ENCODE measurements at places on chromosomes 3 and 15.

DNA sequence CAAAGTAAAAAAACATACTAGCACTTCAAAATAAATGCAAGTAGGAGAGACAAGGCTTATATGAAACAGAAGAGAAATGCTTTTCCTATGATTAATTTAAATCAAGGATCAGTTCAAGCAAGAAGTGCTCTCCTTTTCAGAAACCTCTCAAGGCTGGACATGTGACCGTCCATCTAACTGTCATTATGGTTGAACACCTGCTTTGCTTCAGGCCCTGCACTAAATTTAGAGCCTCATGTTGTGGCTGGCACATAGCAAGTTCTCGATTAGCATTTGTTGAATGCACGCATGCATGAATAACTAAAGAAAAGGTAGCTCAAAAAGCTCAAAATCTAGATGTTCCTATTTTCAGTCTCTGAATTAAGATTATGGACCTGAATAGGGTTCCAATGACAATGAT lies 82.0 kb downstream of the SV2B start:
- no peak for DNase-seq

DNA sequence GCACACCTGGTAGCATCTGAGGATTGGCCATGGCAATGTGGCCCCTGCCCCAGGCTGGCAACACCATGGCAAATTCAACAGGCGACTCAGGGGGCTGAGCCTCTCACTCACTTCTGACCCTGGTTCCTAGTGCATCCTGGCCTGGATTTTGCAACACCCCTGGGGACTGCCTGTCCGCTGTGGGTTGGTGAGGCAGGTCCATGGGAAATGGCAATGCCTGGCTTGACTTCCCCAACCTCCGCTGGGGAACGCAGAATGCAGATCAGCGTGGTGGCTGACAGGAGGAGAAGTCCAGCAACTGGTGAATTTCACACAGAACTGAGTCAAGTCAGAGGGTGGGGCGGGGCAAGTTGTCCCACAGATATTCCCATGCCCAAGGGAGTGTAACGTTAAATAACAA lies 3.9 kb upstream of the PSTPIP1 start:
- no peak for DNase-seq

DNA sequence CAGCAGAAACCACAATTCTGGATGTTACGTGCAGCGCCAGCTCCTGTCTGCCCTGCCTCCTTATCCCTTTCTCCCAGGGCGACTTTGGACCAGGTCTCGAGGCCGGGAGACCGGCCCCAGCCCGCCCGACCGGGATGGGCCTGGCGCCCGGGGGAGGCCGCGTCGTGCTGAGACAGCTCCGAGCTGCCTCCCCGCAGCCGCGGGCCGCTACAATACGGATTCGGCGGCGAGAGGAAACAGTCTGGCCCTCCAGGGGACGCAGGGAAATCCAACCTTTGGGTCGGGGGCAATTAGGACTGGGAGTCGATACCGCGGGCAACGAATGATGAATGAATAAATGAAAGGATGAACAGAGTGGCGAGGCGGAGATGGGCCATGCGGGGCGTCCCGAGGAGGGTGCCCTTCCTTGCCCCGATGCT lies 537 bp downstream of the GRAMD2A start:
- DNase-seq, result no peak

- DNase-seq, result no peak
These were observed 646.0 kb downstream of the TUSC7 start for GRCh38 chr3:117355566-117355965.

DNA sequence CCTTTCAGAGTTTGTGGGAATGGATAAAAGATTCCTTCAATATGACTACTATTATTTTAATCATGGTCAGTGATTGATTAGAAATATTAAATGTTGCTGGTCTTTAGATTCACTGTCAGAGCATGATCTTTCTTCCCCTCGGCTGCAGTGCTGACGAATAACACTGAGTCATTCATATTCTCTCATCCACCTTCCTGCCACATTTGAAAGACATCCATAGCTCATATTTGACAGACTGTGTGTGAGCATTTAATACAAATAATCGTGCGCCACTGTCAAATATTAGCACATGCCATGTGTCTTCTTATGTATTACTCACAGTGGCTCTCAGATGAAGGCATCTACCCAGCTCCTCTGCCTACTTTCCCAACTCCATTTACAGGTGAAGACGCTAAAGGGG lies 476.5 kb upstream of the TPRG1 start:
- no peak for DNase-seq

DNA sequence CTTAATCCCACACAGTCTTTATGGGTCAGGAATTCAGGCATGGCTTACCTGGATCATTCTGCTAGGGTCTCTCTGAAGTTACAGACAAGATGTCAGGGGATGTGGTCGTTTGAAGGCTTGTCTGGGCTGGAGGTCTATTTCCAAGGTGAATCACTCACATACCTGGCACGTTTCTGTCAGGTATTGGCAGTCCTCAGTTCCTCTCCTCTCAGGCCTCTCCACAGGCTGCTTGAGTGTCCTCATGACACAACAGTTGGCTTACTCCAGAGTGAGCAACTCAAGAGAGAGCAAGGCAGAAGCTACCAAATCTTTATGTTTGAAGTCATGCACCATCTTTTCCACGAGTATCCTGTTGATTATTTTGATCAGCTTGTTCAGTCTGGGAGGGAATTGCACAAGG lies 43.9 kb upstream of the PARP14 start:
- no peak for DNase-seq

- DNase-seq, result no peak
These were observed 263.8 kb downstream of the FEZF2 start for GRCh38 chr3:62109534-62109933.

GRCh38 chr3:159455741-159456181 lies 532.9 kb upstream of the IL12A start:
- no peak for DNase-seq

DNA sequence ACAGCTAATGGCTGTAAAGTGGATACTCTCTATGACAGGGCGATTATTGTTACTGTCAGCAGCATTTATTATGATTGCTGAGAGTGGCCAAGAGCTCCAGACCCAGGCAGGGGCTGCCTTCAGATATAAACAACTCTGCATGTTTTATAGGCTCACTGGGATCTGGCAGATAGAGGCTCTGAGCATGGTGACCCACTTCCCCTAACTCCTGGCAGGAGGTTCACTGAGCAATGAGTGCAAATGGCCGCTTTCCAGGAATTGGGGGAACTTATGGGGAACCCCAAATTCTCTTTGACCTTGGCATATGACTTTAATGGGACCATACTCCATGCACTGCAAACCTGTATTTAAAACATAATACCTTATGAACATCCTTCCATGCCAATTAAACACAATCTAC lies 59.0 kb downstream of the SCN5A start:
- DNase-seq, result no peak

DNA sequence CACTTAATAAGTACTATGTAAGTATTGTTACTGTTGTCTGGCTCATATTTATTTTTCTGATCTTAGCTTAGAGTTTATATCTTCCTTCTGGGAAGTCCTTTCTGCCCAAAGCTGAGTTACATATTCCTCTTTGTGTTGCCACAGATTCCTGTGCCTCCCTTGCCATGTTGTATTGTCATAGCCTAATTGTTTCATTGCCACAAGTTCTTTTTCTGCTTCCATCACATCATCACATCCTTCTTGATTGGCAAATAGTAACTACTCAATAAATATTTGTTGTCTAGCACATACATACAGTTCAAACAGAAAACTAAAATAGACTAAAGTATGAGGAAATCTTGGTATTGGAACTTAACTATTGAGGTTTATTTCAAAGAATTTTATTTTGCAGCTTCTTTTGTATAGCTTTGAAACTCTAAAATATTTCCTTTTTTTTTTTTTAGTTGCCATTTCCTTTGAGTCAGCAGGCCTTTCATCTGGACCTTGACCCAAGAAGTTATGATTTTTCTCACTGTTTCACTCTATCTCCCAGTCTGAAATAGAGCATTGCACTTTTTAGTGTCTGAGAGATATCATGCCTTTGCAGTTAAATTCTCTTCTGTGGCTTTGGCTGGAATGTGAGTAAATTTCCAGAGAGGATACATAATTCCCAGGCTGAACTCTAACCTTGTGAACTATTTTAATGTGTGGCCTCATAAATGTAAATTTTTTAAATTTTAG lies 98.2 kb downstream of the ZNF609 start:
- DNase-seq, result no peak

- no peak for DNase-seq
These were observed 799.3 kb downstream of the DIPK2A start for GRCh38 chr3:144770915-144771351.

DNA sequence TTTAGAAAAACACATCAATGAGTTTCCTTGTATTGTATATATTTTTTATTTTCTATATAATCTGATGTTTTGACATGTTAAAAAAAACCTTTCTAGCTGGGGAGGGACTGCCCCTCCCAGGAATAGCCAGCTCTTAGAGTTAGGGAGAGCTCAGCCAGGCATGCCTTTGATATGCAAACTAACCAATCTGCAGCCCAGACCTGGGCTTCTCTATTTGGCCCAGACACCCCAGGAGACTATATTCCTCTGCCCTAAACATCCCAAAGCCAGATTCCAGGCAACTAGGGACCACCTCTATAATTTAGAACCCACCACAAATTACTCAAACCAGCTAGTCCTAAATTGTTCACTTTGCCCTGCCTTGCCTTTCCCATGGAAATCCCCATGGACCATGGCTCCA lies 390.9 kb upstream of the ADAMTS9 start:
- no peak for DNase-seq

DNA sequence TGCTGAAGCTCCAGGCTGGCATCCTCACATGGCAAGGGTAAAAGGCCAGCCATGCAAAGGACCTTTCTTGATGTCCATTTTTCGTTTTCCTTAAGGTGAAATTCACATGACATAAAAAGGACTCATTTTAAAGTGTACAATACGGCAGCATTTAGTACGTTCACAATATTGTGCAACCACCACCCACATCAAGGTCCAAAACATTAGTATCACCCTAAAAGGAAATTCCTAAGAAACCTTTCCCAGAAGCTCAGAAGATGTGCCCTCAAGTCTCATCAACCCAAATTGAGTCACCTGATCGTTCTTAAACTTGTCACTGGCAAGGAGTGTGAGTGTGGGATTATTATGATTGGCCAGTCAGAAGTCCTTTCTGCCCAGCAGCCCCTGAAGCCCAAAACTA lies 250.1 kb downstream of the TLE3 start:
- no peak for DNase-seq

DNA sequence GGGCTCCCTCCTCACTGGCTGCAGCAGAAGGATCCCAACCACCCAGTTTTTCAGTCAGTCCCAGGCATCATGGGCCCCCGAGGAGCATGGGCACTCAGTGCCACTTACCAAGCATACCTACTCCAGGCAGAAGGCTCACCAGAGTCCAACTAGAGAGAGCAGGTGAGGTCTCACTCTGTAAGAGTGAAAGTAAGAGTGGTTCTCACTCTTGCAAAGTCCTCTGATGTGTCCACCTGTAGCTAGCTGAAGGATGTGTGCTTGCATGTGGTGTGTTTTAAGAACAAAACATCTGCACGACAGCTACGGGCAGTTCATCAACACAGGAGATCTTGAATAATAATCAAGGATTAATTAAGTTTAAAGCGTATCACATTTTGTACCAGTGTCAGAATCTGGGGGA lies 49.7 kb downstream of the CCK start:
- DNase-seq, result no peak

GRCh38 chr3:117120014-117120413 lies 410.4 kb downstream of the TUSC7 start:
- no peak for DNase-seq

DNA sequence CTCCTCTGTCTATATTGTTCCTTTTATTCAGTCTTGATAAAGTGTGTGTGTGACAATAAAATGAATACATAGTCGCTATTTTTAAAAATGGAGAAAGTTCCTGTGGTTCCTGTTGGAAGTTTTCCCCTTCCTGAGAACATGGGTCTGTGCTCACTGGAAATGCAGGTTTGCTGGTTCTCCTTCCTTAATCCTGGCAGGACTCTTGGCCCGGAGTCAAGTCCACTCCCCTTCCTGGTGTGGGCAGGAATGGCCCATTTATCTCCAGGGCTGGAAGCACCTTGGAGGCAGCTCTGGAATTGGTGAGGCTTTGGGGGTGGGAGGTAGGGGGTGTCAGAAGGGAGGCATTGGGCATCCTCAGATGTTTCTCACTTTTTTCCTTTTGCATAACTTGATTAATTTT lies 30.1 kb downstream of the FOXL2 start:
- no peak for DNase-seq

GRCh38 chr3:120448756-120449155 lies 2.0 kb downstream of the FSTL1 start:
- DNase-seq, result no peak

GRCh38 chr15:77659350-77660321 lies 26.9 kb upstream of the LINGO1 start:
- DNase-seq, result no peak

GRCh38 chr15:98160236-98160635 lies 199.7 kb downstream of the ARRDC4 start:
- no peak for DNase-seq

DNA sequence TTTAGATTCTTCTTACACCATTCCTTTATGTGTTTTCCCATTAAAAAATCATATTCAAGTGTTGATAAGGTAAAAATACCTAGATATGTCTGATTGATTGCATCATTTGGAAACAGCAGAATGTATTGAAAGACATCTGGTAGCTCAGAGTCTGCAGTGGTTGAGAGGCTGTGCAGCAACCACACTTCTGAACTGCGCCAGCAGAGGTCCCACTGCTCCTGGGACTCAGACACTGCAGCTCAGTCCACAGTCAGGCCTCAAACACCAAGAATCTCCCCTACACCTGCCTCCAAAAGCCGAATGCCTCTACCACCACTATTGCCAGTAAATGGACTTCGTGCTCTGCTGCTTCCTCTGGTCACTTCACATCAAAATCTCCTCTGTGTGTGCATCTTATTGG lies 176.9 kb upstream of the LMCD1 start:
- DNase-seq, result peak; percentile 16

GRCh38 chr3:98172621-98173020 lies 6.1 kb downstream of the OR5H15 start:
- DNase-seq, result no peak

- DNase-seq, result no peak
These were observed 89.7 kb upstream of the GK5 start for GRCh38 chr3:142315083-142315482.

- no peak for DNase-seq
These were observed 526.4 kb downstream of the SOX2 start for GRCh38 chr3:182238126-182238525.

GRCh38 chr3:97131476-97131875 lies 317.1 kb downstream of the EPHA6 start:
- no peak for DNase-seq

- no peak for DNase-seq
These were observed 315.3 kb upstream of the UBE2E2 start for GRCh38 chr3:22887664-22888291.

DNA sequence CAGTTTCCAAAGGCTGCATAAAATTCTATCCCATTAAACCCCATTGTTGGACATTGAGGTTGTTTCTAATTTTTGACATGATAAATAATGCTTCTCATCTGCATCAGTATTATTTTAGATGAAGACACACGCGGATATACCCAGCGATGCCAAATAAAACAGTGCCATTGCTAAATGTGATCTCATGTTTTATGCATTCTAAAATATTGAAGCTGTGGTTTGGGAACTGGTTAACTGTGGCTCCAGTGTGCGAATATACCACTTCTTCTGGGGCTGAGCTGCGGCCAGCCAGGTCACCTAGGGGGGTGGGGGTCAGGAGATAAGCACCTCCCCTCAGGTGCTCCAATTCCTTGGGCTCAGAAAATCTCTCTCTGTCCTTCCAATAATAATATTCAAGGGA lies 230.0 kb downstream of the ADAMTS9 start:
- no peak for DNase-seq

Data from stimulated activated CD8-positive, alpha-beta memory T cell treated with anti-CD3 and anti-CD28 coated beads, Interleukin-7, amount 100 ng/mL, for 4 hours (primary cell).